Sciatic nerve (tissue), 2 donors: ENCODE measurements at places on chromosomes 13 and 19.

- DNase-seq = no peak
Measured at GRCh38 chr19:7461841-7462629, 26.8 kb downstream of the PEX11G start.

GRCh38 chr19:49114630-49115363 is 627 bp downstream of the LIN7B start:
- DNase-seq = peak; percentile 81

GRCh38 chr19:40625406-40626120 is 24.4 kb downstream of the LTBP4 start:
- no peak for DNase-seq

- DNase-seq = no peak
Measured at GRCh38 chr19:9622531-9622930, 1.5 kb upstream of the ZNF561 start.

DNA sequence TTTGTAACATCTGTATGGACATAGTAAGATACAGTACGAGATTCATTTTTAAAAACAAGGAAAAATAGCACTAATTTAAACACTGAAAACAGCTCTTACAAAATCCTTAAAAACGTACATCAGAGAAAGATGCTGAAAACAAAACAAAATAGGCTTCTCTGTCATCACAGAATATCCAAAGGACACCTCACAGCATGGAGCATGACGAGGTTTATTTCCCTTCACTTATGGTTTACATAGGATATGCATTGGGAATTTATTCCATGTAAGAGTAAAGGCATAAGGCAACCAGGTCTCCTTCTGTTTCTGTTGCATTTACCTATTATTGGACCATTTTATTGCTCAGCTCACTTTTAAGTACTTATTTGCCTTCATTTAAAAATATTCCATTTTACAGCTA is 3.0 kb downstream of the KCTD12 start:
- no peak for DNase-seq

DNA sequence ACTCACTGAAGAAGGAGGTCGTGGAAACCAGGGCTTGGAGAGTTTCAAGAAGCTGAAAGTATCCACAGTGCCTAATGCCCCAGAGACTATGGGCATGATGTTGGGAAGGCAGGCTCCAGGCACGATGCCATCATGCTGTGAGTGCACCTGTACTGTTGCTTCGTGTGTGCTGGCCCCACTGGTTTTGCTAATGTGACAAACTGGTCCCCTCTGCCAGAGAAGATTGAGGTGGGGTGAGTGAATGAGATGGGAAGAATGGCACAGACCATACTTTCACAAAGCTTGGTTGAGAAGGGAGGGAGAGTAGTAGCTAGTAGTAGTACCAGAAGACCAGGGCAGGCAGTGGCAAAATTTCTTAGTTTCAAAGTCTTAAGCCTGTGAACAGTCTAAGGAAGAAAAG is 19.0 kb upstream of the POP4 start:
- no peak for DNase-seq

DNA sequence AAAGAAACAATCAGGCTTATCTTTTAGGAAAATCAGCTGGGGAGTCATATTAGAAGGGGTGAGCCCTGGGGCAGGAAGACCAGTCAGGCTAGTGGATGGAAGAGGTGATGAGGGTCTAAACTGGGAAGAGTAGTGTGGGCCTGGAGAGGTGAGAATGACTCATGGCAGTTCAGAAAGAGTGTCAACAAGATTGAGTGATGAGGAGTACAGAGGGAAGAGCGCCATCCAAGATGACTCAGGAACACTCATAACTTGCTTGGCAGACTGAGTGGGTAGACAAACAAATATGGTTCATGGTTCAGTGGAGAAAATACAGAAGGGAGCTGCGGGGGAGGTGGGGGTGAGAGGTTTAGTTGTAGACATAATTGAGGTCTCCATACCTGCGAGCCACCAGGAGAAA is 17.3 kb upstream of the CLDN10 start:
- no peak for DNase-seq

GRCh38 chr19:3014135-3014534 is 14.9 kb downstream of the TLE2 start:
- no peak for DNase-seq

DNA sequence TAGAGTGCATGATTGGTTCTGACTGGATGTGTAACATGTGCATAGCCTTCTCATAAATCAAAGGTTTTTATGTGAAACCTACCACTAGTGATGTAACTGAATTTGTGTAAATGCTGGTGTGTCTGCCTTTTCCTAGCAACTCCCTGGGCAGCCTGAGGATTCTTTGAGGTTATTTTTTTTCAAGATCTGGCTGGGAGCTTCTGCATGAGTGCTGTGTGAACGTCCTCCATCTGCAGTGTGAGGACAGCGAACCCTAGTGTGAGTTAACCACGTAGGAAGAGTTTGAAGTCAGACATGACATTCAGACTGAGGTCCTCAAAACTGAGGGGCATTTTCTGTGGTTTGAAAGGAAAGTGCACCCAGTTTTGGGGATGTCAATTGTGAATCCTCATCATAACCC is 39.9 kb downstream of the DPRX start:
- no peak for DNase-seq

DNA sequence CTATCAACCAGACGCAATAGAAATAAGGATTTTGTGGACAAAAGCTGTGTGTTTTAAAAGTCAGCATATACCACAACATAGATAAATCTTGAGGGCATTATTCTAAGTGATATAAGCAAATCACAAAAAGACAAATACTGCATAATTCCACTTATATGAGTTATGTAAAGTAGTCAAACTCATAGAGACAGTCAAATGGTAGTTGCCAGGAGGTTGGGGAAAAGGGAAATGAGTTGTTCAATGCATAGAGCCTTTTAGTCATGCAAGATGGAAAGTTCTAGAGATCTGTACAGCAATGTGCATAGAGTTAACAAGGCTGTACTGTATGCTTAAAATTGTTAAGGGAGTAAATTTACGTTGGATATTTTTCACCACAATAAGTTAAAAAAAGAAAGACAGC is 244.7 kb downstream of the DCT start:
- DNase-seq = no peak

GRCh38 chr13:113672002-113672651 is 5.1 kb downstream of the GRK1 start:
- no peak for DNase-seq

- DNase-seq = no peak
Measured at GRCh38 chr13:79678100-79678499, 197.1 kb downstream of the NDFIP2 start.

- no peak for DNase-seq
Measured at GRCh38 chr13:99332456-99332855, 25.3 kb upstream of the GPR183 start.

DNA sequence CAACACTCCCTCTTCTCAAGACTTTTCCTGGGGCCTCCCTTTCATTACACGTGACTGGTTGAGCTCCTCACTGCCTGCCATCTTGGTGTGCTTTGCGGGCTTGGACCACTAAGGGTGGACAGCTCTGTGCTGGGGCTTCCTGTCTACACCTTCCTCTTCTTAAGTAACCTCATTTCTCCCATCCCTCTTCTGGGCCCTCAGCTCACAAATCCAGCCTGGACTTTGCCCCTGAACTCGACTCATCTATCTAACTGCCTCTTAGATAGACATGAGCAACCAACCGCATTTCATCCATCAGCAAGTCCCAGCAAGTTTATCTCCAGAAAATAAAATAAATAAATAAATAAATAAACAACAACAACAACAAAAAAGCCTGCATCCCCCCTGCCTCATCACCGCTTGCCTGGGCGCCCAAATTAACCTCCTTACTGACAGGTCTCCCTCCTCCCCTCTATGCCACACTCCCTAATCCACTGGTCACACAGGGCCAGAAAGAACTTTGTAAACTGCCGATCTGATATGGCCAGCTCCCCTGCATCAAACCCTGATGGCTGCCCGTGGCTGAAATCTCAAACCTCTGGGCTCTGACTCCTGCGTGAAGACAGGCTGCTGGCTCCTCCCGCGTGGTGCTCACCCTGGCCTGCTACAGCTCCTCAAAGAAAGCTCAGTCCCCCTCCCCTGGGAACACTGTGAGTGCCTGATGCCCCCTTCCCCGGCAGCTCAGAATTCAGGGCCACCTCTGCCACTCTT is 7.8 kb downstream of the ISOC2 start:
- no peak for DNase-seq

- DNase-seq = peak; percentile 63
Measured at GRCh38 chr13:52010890-52011631, at the start of gene ATP7B. Gene ATP7B (minus strand): TSS chr13:52011450. CDS start chr13:52011337, 113 bp downstream.

DNA sequence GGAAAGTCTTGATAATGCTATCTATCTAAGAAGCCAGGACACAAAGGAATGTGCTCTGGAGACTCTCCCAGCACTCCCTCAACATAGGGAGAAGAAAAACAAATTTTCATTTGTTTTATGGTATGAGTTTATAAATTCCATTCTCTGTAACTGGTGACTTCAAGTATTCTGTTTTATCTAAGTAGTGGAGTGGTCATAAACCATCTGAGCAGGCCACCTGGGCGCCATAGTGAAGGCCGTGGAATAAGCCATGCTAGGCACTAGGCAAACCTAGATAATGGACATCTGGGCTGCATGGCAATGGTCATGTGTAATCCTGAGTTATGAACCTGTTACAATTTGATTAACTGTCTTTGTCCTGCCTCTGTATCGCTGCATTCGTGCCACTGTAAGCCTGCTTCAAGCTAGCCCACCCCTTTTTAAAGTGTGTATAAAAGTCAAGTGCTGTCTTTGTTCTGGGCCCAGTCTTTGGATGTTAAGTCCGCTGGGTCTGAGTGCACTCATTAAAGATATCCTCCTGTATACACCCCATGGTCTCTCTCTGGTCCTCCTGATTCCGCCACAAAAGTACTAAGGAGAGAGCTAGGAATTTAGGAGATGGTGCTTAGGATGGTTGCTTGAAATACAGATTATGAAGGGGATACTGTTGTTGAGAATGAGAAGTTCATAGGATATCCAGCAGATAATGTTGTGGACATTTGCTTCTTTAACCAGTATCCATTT is 13.2 kb downstream of the GTF2F2 start:
- DNase-seq = no peak

- DNase-seq = no peak
Measured at GRCh38 chr13:73388586-73388985, 329.8 kb downstream of the KLF5 start.

DNA sequence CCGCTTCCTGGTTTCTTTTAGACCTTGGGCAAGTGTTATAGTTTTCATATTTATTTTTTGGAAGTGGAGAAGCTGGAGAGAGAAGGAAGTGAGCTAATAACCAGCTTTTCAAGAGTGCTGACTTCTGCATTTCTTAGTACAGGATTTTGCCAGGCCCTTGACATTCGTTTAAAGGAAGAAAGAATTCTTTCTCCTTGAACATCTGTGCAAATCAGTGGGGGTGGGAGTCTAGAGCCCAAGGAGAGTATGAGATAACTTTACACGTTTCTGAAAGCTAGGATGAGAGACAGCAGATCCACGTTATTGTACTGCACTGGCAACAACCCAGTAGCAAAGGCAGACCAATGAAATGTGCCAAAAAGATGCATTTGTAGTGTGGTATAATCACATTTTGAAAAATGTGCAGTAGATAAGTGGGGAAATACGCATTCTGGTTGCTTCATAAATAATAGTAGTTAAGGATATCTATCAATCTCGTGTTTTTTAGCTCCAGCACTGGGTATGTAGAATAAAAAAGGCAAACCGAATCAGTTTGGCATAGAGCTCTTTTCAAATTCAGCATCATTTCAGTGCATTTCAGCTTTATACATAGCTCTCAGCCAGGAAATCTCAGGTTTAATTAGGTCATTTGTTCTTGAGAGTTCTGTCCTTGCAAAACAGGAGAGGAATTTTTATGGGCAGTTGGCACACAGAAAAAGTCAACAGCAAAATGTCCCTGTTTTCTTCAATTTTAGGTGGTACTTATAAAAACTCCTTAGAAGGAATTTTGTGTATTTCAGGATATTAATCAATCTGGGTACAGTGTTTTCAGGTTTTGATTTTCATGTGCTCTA is 4.3 kb downstream of the RNF113B start:
- DNase-seq = no peak

DNA sequence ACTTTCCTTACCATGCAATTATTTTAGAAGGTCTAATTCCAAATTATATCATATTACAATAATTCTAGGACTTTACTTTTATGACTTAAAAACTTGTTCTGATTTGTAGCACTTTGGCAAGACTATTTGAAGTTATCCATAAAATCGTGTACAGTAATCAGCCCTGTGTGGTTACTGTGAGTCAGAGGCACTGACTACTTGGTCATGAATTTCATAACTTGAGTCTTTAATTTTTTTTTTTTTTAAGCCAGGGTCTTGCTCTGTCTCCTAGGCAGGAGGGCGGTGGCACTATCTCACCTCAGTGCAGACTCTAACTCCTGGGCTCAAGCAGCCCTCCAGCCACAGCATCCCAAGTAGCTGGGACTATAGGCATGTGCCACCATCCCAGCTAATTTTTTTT is 1319.2 kb upstream of the SLC10A2 start:
- DNase-seq = no peak

DNA sequence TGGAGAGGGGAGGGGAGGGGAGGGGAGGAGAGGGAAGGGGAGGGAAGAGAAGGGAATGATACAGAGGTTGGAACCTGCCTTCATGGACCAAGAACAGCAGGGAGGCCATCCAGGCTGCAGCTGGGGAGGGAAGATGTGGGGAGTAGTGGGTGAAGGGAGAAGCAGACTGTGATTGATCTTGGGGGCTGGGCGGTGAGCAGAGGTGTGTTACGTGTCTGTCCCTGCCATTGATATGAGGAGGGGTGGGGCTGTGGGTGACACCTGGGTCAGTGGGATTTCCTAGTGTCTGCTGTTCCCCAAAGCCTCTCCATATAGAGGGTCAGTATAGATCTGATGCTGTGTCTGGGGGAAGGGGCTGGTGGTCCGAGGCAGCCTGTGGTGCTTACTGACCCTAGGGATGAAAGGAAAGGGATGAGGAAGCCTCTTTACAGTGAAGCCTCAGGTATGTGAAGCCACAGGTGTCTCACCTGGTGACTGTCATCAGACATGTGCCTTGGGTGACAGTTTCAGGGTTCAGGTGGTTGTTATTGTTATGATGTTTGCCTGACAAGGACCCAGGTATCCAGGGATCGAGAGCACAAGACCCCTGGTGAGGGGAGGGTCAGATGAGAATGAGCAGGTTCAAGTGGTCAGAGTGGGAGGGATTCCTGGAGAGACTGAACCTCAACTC is 18.7 kb upstream of the CEACAM1 start:
- peak; percentile 31 for DNase-seq

DNA sequence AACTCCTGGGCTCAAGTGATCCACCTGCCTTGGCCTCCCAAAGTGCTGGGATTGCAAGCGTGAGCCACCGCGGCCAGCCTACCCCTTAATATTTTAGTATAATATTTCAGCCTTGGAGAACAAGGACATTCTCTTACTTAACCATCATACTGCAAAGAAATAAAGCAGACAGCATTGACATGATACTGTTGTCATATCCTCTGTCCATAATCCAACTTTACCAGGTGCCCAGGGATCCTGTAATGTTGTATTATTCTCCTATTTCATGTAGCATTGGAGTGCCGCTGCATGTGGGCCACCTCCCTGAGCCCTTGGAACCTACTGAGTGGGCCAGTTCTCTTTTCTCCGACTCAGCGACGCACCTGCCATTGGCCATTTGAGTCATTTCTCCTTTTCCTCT is 21.4 kb upstream of the EHD2 start:
- no peak for DNase-seq

GRCh38 chr13:114339857-114340534 is 25.7 kb downstream of the CHAMP1 start:
- no peak for DNase-seq
